Colonic mucosa (tissue), 4 donors: ENCODE measurements at places on chromosomes 1 and 21. TPM values are rescaled to one million over a fixed set of nuclear protein-coding genes. Genes with fewer than 3 reads are reported as not detected.

DNA sequence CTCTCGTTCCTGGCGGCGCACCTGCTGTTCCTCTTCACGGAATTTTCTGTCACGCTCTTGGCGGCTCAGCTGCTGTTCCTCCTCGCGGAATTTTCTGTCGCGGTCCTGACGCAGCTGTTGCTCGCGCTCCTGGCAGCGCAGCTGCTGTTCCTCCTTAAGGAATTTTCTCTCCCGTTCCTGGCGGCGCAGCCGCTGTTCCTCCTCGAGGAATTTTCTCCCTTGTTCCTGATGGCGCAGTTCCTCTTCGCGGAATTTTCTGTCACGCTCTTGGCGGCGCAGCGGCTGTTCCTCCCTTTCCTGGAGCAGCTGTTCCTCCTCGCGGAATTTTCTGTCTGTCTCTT is 6.4 kb downstream of the TCHH start:
- H3K27me3 ChIP-seq = peaks cover 91% of the 10 kb centered on the region
- peak; percentile 20 for DNase-seq
- peaks cover 15% of the 10 kb centered on the region for H3K4me1 ChIP-seq
- H3K4me3 ChIP-seq = peak overlapping the region; percentile 25
- no peaks in the 10 kb centered on the region for H3K36me3 ChIP-seq

DNA sequence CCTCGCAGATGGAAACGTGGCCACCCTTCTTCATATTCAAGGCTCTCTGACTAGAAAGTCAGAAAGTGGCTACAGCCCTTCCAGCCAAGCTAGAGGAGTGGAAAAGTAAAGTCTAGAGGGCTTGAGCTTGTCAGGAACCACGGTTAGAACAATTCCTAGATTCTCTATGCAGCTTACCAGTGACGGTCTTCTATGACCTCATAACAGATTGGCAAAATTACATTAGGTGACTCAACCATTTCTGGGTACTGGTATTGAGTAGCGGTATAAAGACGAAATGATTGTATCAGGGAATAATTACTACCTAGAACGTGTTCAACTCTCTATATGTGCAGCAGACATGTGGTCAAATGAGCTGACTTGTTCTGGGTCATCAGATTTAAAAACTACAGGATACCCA is 155.0 kb upstream of the RUNX1 start:
- no peaks in the 10 kb centered on the region for H3K36me3 ChIP-seq
- H3K4me1 ChIP-seq = no peaks in the 10 kb centered on the region
- no peak overlapping the region for H3K4me3 ChIP-seq

- no peak overlapping the region for H3K27ac ChIP-seq
- H3K27me3 ChIP-seq = no peaks in the 10 kb centered on the region
- H3K4me1 ChIP-seq = no peaks in the 10 kb centered on the region
These were observed 49.9 kb upstream of the BCL10 start for GRCh38 chr1:85326336-85326735.

DNA sequence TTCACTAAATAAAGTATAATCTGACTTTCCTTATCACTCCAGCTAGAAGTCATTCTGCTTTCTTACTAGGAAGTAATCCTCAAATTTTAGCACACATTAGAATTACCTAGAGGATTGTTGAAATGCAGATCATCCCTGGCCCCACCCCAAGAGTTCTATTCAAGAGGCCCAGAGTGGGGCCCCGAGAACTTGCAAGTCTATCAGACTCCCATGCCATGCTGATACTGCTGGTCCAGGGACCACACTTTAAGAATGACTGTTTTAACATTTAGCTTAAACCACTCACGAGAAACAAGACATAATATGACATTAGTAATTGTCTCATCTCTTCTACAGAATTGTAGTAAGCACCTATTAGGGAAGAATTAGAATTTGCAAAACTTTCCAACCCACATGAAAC is 7.7 kb upstream of the SYNJ1 start:
- no peak for DNase-seq
- no peaks in the 10 kb centered on the region for H3K36me3 ChIP-seq
- no peak overlapping the region for H3K4me3 ChIP-seq
- no peak overlapping the region for H3K27ac ChIP-seq

DNA sequence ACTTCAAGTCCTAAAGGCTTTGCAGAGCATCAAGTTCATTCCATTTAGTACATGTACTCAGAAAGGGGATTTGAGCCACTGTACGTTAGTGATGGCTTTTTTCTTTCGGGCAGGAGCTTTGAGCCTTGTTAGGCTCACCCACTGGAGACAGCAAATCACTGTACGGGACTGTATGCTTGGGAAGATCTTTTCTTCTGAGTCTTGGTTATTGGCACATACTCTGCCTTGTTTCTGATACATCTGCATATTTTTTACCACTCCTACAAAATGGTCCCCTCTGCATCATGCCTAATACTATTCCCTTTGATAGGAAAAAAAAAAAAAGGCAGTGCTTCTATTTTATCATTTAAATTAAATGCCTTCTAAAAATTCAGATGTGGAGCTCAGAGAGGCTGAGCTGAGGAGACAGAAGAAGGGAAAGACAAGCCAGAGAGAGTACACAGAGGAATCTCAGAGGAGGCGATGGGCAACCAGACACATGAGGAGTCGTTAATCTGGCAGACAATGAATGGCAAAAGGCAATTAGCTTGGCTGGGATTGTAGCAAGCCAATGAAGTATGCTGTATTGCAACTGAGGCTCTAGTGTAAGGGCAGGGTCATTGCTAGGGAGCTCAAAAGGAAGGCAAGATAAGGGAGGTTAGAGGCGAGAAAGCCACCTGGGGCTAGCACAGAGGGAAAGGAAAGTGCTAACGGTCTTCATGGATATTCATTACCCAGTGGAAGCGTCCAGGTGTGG is 39.4 kb downstream of the PHC2 start:
- no peak for DNase-seq
- no peaks in the 10 kb centered on the region for H3K36me3 ChIP-seq
- no peak overlapping the region for H3K27ac ChIP-seq
- H3K4me3 ChIP-seq = no peak overlapping the region
- no peaks in the 10 kb centered on the region for H3K27me3 ChIP-seq
- no peaks in the 10 kb centered on the region for H3K4me1 ChIP-seq

Gene CTSS
- total RNA-seq = 554 TPM

Gene C1QTNF12
- 21.3 TPM for total RNA-seq

Gene PRR9
- not detected for total RNA-seq

Gene NBPF20
- 3.3 TPM for total RNA-seq
